ENCODE measurements at places on chromosomes 16 and 17.
A peak's percentile ranks its signal among the peaks of the same experiment; 100 is the strongest.

DNA sequence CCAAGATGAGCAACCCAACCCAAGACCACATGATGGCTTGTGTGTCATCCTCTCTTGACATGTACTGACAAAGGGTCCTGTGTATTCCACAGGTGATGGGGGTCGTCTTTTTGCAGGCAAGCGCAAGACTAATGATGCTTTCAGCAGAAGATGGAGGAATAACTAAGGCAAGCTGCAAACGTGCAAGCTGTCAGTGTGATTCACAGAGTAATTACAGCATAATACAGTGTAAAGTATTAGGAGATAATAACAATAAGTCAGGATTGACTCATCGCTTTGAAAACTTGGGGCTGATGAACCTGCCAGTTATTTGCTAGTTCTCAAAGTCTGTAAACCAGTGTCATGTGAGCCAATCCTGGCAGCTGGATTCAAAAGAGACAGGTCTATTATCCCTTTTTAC is 41.6 kb upstream of the ASIC2 start:
- no peak for DNase-seq

GRCh38 chr17:75506888-75507287 is 8.4 kb downstream of the CASKIN2 start:
- no peak for DNase-seq

- no peak for DNase-seq
Observed at GRCh38 chr17:48100160-48100559, 1.1 kb downstream of the CBX1 start.

- no peak for DNase-seq
Observed at GRCh38 chr17:74282587-74283370, 8.7 kb downstream of the DNAI2 start.

- peak; percentile 1 for DNase-seq
Observed at GRCh38 chr16:73878611-73879010, 418.0 kb upstream of the PSMD7 start.

- DNase-seq: no peak
Observed at GRCh38 chr16:30841332-30841731, 52.5 kb downstream of the BCL7C start.

DNA sequence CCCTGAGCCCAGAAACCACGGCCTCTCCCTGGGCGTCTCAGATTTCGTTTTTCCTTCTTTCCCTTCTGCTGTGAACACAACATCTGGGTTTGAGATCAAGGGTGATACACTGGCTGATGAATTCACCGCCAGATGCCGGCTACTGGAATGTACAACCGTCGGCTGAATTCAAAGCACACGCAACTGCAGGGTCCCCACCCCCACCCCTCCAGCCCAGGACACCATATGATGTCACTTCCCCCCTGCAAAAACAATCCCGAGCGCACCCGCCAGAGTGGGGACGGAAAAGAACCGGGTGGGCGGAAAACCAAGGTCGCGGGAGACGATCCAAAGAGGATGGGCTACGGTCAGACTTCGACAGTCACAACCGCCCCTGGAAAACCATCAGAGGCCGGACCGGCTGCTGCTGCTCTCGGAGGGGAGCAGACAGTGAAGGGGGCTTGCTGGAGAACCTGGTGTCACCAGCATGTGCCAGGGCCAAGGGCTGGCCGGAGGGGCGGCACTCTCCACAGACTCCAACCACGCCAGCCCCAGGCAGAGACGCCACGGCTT is 23.3 kb downstream of the CEP295NL start:
- DNase-seq: no peak

Measured in nucleus accumbens (tissue), 56 donors.